ENCODE measurements at places on chromosomes 11 and 22.
A peak's percentile ranks its signal among the peaks of the same experiment; 100 is the strongest.

- DNase-seq, result no peak
These were observed 471.4 kb downstream of the SOX6 start for GRCh38 chr11:15884777-15885540.

DNA sequence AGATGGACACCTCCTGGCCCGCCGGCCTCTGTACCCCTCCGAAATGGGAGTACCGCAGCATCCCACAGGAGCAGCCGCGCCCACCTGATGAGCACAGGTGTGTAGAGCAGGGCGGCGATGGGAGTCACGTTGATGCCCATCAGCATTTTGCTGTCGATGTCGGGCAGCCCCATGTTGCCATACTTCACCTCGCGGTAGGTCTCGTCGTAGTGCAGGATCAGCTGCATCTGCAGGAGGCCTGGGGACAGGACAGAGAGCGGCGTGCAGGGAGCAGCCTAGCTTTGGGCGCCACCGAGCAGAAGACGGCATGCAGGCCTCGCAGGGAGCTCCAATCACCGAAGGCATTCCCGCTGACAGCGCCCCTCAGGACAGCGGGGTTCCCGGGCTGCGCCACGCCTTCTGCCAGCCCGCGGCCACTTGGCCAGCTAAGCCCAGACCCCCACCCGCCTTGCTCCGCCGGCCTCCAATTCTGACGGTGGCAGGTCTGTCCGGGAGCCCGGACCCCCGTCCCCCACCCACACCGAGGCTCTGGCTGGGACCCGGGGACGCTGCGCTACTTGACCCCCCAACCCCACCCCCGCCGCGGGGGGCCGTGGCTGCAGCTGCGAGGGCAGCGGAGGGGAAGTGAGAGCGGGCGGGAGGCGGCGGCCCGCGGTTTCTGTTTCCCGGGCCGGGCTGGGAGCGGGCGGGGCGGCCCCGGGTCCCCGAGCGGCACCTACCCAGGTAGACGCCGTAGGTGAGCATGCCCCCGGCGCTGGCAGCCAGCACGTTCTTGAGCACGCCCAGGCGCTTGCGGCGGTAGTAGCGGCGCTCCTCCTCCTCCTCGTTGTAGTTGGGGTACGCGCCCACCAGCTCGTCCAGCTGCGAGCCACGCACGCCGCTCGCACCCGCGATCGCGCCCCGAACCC lies 705 bp downstream of the UNC93B1 start:
- DNase-seq, result no peak

- no peak for DNase-seq
These were observed 2.8 kb downstream of the EHBP1L1 start for GRCh38 chr11:65578667-65579066.

DNA sequence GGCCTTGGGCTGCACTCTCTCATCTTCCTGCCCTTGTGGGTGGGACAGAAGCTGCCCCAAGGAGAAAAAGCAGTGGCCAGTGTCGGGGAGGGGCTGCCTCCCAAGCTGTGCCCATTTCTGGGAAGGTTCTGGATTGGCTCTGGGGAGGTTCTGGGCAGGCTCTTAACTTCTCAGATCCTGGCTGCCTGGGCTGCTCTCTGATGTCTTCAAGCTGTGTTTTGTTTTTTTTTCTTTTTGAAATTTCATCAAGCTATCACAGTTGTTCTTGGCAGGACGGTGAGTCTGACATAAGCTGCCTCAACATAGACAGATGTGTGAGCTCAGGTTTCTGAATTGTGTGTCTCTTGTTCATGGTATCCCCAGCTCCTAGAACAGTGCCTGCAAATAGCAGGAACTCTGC lies 1032.0 kb downstream of the BRD1 start:
- DNase-seq, result no peak

- no peak for DNase-seq
These were observed 135.8 kb downstream of the TEAD1 start for GRCh38 chr11:12809864-12810567.

DNA sequence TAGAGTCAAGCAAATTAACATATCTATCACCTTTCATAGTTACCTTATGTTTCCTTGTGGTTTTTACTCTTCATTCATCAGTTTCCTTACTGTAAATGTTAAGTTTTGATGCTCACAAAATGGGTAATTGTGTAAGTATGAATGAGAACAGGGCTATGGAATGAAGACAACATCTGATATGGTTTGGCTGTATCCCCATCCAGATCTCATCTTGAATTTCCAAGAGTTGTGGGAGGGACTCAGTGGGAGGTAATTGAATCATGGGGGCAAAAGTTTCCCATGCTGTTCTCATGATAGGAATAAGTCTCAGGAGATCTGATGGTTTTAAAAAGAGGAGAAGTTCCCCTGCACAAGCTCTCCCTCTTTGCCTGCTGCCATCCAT lies 107.6 kb downstream of the CCDC34 start:
- DNase-seq, result no peak

DNA sequence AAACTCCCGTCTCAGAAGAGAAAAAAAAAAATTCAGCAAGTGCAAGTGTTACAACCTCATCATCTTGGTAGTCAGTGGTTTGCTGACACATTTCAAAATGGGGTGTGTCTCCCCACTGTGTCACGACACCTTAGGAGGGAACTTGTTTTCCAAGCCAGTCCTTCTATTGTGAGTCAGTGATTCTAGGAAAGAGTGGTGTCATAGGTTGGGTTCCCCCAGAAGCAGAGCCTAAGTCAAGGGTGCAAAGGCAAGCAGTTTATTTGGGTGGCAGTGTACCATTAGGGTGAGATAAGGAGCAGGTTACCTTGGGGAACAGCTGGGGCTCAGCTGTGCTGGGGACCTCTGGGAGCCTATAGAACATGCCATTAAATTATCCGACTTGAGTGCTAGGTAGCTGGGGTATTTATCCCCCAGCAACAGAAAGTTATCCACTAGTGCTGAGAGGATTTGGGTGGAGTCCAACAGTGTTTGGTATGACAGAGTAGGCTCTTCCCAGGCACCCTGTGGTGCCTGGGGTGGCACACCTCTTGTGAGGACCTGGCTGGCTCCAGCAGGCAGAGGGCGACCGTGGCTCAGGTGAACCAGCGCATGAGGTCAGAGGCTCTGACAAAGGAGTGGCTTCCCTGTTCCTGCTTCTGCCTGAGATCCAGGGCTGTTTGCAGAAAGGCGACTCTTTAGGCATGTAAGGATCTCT lies 41.7 kb downstream of the KIAA1671 start:
- peak; percentile 63 for DNase-seq

DNA sequence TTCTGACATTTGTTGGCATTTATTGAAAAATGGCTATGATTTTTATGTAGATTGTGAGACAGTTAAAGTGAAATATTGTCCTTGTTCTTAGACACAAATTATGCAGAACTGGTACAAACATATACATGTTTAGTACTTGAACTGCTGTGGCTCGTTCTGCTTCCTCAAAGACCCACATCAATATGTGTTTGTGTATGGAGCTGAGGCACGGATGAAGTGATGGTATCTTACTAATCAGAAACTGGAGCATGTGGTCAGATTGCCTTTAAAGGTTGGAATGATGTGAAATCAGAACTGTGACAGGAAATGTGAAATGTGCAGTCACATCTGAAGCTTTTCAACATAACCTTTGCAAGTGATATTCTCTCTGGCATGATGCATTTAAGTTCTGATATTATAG lies 130.4 kb downstream of the NAV2 start:
- DNase-seq, result no peak

DNA sequence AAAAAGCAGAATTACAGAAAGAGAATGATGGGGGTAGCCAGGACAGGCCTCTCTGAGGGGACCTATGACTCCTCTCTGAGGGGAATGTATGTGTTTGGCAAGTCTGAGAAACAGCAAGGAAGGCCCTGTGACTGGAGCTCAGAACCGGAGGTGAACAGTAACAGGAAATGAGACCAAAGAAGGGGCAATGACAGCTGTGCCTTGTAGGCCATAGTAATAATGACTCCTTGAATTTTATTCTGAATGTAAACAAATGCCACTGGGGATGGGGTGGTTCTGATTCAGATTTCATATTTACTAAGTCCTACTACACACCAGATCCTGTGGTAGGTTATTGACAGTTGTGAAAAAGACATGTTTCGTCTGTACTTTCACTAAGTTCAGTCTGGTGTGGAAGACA lies 52.8 kb upstream of the APOA1 start:
- DNase-seq, result no peak

GRCh38 chr22:31818481-31819392 lies 64.9 kb downstream of the DEPDC5 start:
- no peak for DNase-seq

DNA sequence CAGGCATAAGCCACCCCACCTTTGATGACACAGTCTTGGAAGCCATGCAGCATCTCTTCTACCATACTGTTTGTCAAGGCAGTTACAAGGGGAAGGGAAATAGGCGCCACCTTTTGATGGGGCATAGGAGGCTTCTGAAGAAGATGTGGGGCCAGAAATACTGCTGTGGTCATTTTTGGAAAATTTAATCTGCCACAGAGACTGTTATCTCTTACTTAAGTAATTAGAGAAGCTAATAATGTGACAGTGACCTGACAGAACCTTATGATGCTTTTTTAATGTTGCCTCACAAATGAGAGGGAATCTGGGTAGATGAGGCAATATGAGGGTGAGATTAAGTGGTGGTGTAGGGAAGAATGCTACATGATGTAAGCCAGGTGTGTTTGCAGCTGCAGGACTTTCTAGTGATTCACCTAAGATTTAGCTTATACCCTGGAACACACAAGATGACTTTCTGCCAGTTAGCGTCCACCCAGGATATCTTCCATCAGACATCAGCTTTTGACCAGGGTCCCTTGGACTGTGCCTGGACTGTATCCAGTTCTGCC lies 34.3 kb upstream of the ADORA2A start:
- no peak for DNase-seq

DNA sequence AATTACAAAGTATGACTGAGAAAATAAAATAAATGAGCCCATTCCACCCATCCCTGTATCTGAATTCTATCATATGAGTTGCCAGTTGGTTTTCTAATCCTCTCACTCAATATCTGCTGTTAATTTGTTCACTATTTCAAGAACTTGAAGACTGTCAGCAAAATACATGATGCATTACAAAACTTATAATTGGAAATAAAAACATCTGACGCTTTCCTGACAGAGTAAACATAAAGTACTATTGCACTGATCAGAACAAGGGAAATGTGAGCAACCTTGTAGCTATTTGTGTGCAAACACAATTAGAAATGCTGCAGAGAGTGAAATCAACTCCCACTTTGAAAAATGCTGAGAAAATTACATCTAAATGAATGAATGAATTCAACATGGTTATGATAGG lies 97.1 kb downstream of the MPPED2 start:
- no peak for DNase-seq

GRCh38 chr11:121889931-121890330 lies 226.1 kb downstream of the BLID start:
- no peak for DNase-seq

DNA sequence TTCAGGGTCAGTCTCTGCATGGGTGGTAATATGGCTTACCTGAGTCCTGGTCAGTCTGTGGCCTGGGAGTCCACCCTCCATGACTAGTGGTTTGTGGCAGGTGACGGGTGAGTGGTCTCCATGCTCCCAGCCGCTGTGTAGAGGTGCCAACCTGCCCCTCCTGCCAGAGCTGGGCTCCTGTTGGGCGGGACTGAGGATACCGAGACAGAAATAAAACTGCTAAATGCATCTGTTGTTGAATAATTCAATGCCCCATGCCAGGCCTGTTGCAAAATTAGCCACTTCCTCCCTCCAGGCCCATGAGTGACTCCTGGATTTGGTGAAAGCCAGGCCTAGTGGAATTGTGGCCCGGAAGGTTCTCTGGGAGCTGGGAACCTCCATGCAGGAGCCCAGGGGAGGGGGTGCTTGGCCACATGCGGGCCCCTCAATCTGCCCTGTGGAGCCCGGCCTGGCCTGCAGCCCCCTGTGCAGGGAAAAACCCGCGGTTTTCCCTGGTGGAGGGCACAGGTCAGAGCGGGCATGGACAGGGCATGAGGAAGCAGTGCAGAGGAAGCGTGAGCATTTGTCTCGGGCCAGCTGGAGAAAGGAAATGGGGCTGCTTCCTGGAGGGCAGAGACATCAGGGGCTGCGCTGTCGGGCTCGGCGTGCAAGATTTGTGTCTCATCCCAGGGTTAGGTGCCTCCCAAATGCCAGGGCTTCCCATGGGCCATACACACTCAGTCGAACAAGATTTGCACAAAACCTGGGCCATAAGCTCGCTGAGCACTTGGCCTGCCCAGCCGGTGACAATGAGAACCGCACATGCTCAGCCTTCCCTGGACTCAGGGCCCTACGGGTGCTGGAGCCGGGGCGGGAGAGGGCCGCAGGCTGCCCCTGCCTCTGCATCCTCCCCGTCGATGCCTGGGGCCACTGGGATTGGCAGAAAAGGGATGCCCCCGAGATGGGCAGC lies 66.9 kb downstream of the KCNQ1 start:
- DNase-seq, result no peak

All from left lobe of liver (tissue), 2 donors.